ENCODE measurements at places on chromosomes 1 and 21.
A peak's percentile ranks its signal among the peaks of the same experiment; 100 is the strongest.

GRCh38 chr1:243465081-243465480 is 209.2 kb downstream of the SDCCAG8 start:
- no peak for DNase-seq

GRCh38 chr1:149906570-149907075 is 7.3 kb downstream of the BOLA1 start:
- DNase-seq = no peak

- DNase-seq = peak; percentile 69
Measured at GRCh38 chr1:183633676-183634343, 1.8 kb downstream of the ARPC5 start.

GRCh38 chr1:52634111-52634510 is 1.1 kb downstream of the SHISAL2A start:
- no peak for DNase-seq

DNA sequence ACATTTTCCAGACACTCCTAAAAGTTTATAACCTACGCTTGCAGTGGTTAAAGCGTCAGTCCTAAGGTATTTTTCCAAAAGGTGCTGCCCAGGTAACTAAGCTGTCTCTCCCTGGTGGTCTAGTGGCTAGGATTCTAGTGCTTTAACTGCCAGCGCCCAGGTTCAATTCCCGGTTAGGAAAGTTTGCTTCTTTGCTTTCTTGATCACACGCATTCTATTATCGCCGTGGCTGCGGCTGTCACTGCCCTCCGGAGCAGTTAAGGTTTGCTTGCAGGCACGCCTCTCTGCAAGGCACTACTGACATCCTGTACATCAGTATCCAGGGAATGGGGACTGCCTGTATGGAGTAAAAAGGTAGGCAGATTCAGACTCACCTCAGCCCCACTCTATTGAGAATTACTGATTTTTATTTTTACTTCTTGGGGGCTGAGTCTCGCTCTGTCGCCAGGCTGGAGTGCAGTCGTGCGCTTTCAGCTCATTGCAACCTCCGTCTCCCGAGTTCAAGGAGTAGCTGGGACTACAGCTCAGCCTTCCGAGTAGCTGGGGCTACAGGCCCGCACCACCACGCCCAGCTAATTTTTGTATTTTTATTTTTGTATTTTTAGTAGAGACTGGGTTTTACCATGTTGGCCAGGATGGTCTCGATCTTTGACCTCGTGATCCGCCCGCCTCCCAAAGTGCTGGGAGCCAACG is 53.2 kb upstream of the CFAP126 start:
- DNase-seq = no peak

DNA sequence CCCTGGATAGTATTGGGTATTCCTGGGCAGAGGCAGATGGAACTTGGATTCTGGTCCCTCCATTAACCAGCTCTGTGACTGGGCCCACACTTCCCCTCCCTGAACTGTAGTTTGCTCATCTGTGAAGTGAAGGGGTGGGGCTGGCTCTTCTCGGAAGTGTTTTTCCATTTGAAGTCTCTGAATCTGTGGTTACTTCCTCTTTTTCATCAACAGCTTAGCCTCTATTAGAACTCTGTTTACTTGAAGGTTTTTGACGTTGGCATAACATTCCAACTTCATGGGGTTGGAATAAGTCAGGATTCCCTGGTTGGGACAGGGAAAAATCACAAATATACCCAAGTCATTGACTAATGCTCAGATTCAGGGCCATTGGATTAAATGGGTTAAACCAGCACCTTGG is 3.6 kb downstream of the KIAA0040 start:
- peak; percentile 64 for DNase-seq

DNA sequence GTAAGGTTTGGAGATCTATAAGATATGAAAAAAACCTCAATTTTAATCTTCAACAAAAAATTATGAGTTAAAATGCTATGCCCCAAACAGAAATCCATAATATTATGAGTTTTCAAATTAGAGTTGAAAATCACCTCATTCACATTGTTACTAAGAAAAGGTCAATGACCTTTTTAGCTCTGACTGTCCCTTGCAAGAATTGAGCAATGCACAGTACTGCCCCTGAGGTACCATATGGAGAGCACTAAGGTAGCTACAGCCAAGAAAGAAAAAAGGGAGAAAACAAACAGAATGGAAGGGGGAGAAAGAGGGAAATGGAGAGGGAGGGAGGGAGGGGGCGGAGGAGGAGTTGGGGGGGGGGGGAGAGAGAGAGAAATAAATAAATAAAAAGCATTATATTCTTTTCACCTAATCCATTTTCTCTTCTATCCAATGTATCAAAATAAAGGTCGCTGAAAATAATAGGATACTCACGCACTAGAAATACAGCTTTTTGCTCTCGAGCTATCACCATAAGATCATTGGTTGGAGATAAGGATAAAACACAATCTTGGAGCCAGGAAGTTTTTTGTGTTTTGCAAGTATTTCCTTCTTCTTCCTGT is 58.8 kb downstream of the RAB3GAP2 start:
- no peak for DNase-seq

DNA sequence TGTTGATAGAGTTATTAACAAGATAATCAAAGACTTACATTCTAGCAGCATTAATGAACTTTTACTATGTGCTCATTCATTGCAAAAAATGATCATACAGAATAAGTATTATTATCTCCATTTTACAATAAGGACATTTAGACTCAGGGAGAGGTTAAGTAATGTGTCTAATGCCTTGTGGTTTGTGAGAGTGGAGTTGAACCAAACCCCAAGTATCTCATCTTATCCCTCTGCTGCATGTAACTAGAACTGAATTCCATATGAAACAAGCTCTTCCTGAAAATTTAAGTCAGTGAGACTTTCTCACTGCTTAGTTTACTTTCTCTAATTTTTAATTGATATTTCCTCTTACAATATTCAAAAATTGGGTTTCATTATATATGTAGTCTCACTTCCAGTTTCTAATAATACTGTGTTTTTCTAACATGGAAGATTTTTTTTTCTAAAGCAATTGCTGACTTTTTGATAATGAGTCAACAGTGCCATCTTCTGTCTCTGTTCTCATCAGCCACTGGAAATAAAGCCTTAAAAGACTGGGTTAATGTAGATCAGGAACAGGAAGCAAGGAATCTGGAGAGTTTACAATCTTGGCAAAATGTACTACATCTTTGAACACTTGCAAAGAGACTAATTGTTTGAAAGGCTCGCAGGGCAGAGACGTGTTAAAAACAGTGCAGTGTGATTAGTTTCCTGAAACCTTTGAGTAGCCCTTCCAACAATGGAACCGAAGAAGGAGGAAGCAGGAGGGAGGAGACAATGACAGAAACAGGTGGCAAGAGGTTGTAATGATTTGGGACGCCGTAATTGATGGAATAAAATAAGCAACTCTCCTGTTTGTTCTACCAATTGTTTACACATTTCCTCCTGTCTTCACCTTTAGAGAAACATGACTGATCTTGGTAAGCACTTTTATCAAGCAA is 567.6 kb downstream of the MRPL39 start:
- no peak for DNase-seq

DNA sequence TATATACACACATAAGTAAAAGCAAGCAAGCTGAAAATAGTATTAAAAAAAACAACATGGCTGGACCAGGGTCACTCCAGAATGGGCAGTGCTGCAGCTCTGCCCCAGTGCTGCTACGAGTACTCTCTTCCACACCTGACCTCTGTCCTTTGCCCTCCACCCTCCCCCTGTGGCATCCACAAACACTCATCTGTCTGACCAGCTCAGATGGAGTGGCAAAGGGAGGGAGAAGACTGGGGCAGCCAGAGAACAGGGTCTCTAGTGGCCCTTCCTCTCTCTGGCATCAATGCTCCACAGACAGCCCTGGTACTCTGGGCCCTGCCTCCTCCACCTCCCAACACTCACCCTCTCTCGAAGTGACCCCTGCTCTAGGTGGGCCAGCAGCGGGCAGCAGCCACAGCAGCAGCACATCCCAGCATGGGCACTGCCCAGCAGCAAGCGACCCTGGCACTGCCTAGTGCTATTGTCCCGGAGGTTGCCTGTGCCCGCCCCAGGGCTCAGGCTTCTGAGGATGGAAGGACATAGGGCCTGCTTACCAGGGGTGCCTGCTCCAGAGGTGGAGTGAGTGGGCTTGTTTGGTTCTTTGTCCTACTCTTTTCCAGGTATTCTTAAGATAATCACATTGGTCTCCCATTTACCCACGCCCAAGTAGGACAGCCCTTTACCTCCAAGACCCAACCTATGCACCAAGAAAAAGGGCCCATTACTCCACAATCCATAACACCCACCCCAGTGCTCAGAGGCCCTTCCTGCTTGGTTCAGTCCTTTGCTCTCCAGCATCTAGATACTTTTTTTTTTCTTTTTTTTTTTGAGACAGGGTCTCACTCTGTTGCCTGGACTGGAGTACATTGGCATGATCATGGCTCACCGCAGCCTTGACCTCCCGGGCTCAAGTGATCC is 6.2 kb downstream of the ARHGEF2 start:
- DNase-seq = no peak

- DNase-seq = no peak
Measured at GRCh38 chr1:232223183-232223708, 406.7 kb downstream of the SIPA1L2 start.

- DNase-seq = peak; percentile 12
Measured at GRCh38 chr1:38578271-38578951, 281.2 kb downstream of the RRAGC start.

DNA sequence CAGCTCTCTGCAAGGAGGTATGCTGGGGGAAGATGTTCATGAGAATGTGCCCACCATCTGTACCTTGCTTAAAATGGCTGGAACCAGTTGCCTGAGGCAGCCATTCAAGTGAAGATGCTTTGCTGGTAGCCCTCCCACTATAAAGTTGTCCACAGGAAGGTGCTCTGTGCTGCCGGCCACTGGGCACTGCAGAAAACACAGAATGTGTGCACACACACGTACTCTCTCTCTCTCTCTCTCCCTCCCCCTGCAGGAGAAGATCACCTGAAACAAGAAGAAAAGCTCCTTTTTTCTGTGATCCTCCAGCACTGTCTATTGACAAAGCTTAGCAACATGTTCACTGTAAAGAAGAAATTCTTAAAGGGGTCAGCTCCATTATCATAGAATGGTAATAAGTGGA is 134.8 kb downstream of the PIGK start:
- DNase-seq = no peak

GRCh38 chr1:48530727-48531351 is 58.8 kb upstream of the SPATA6 start:
- DNase-seq = no peak

GRCh38 chr1:89529196-89529595 is 4.6 kb downstream of the LRRC8B start:
- DNase-seq = no peak

GRCh38 chr1:16111771-16112595 is 38.5 kb upstream of the FAM131C start:
- DNase-seq = no peak

DNA sequence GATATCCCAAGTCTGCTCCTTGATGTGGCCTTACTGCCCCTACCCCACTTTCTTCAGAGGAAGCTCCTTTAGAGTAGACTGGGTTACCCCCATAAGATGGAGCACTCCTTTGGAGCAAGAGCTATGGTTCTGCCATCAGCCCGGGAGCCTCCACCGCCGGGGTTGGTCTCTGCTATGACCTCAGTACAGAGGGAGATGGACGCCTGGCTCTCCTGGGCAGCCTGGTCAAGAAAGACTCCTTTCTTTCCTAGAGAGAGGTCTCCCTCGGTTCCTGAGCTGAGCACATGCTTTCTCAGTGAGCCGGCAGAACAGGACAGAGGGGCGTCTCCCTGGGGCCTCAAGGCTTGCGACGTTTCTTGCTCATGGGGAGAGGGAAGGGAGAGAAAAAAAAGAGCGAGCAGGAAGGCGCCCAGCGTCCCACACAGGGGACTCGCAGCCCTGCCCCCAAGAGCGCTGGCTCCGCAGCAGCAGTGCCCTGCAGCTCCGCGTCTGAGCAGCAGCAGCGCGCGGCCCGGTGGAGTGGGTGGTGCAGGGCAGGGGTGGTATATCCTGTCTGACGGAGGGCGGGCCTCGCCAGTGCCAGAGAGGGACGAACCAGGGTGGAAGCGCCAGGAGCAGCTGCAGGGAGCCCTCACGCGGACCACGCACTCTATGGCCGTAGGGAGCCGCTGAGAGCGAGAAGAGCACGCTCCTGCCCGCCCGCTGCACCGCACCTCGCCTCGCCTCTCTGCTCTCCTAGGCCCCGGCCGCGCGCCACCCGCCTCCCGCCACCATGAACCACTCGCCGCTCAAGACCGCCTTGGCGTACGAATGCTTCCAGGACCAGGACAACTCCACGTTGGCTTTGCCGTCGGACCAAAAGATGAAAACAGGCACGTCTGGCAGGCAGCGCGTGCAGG is at the start of gene PKP1:
Gene PKP1, plus strand, starts transcription at position 576 of the 899 bp plus-strand sequence. Its CDS starts 197 bp downstream, at position 773.
- no peak for DNase-seq

DNA sequence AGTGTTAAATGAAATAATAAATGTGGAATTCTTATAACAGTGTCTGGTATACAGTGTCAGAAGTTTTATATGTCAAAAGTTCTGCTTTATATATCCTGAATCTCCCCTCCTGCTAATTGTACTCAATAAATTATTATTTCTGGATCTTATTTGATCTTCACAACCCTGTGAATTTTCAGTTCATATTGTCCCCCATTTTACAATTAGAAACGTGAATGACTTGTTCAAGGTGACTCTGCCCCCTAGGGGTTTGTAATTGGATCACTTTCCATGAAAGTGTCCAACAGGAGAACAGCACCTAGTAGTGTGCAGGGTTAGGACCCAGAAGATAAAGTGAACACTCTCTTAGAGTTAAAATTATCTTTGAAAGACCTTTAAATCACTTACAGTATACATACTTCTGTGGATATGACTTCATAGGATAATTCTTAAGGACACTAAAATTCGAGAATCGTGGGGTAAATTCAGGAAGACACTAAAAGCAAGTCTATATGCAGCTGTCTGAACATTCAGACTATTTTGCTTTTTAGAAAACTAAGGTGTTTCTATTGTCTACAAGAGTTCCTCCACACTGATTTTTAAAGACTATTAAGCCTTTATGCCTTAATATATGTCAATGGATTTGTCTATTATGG is 4.5 kb upstream of the DDR2 start:
- DNase-seq = no peak

- peak; percentile 70 for DNase-seq
Measured at GRCh38 chr1:101235696-101236515, 913 bp upstream of the S1PR1 start.

DNA sequence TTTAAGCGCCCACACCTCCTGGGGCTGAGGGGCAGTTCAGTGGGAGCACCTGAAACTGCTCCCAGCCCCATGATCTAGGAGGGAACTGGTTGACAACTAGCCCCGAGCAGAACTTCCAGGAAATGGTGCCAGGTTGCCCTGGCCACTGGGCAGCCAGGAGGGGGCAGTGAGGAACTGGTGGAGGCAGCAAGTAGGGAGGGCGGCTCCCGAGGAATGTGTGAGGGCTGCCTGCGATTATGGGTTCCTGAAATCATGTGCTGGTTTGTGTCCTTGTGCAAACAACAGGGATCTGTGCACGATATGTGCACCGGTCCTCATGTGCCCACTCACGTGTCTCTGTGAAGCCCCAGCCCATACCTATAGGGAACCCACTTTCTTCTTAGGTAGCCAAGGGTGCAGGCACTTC is 9.9 kb downstream of the GPR3 start:
- no peak for DNase-seq
